ENCODE measurements at places on chromosomes 4 and X.

- no peak for DNase-seq
Observed at GRCh38 chr4:121651597-121651996, 45.2 kb downstream of the ANXA5 start.

GRCh38 chr4:108834835-108835384 lies 72.1 kb upstream of the ETNPPL start:
- DNase-seq = peak; percentile 40

DNA sequence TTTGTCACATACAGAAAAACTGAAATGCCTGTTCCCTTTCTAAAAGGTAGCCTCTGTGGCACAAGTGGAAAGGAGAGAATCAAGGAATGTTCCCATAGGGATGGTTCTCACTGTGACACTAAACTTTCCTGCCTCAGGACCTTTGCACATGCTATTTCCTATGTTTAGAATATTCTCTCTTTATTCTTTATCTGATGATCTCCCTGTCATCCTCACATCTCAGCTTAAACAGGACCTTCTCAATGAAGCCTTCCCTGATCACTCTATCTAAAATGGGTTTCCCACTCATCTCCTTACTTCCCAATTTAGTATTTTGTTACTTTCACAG lies 32.3 kb downstream of the HOPX start:
- DNase-seq = no peak

DNA sequence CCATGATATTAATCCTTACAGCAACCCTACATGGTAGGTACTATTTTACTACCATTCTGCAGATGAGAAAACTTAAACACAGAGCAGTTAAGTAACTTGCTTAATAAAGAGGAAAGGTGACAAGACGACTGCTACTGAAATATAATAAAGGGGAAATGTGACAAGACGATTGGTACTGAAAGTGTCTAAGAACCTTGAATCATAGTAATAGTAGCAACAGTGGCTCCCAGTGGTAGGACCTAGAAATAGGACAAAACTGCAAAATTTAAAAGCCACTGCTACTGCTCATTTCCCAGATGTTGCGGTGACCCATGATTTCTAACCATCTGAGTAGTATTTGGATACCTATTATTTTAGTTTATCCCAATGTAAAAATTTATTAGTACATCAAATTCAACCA lies 89.5 kb downstream of the TASL start:
- no peak for DNase-seq

DNA sequence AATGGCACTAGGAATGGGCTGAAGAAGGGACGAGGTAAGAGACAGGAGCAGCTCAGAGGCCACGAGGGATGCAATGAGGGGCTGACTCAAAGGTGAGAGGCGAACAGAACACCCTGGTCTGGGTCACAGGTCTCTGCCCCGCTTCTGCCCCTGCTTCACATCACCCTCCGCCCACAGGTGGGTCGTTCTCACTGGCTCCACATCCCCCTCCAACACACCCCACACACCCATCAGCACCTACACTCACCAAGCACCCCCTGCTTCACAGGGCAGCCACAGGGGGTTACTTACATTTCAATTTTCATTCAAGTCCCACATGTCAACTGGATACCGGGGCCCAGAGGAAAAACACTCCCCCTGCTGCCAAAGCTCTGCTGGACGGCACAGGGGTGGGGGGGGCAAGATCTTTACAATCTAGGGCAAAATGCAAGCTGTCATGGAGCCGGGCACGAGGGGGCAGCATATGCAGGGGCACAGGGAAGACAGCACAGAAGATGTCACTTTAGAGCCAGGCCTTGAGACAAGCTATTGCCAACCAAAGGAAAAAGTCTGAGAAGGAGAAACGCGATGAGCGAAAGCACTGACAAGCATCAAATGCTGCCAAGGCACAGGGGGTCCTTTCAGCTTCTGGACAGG lies 94.0 kb downstream of the AFAP1 start:
- DNase-seq = no peak

DNA sequence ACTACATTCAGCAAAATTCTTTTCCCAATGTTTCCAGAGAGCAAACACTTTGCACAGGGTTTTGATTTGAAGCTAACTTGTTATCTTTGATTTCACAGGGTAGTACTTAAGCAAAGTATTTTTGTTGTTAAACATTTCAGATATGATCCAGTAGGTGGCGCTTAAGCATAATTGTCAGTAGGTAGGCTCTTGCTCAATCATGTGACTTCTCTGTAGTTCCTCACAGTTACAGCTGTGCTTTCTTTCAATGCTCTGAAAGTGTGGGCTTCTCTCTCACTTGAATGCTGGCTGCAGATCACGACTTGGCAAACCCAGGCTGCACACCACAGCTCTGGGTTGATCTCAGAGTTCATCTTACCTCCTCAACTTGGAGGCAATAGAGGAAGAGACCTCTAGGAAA lies 1016.5 kb downstream of the SH3BGRL start:
- DNase-seq = no peak

- peak; percentile 53 for DNase-seq
Observed at GRCh38 chr4:56828784-56829535, 7.5 kb upstream of the SPINK2 start.

GRCh38 chrX:2451501-2452316 lies 49.1 kb downstream of the DHRSX start:
- peak; percentile 22 for DNase-seq

DNA sequence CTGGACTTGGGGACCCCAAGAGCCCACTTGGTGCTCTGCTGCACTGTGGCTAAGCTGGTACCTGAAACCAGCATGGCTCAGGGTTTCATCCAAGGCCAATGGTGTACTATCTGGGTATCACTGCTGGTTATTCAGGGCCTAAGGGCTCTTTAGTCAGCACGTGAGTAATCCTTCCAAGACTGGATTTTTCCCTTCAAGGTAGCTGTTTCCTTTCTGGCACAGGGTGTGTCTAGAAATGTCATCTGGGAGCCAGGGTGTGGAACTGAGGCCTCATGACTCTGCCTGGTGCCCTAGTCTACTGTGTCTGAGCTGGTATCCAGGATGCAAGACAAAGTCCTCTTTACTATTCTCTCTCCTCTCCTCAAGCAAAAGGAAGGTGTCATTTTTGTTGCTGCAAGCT lies 99.0 kb upstream of the QRFPR start:
- no peak for DNase-seq

DNA sequence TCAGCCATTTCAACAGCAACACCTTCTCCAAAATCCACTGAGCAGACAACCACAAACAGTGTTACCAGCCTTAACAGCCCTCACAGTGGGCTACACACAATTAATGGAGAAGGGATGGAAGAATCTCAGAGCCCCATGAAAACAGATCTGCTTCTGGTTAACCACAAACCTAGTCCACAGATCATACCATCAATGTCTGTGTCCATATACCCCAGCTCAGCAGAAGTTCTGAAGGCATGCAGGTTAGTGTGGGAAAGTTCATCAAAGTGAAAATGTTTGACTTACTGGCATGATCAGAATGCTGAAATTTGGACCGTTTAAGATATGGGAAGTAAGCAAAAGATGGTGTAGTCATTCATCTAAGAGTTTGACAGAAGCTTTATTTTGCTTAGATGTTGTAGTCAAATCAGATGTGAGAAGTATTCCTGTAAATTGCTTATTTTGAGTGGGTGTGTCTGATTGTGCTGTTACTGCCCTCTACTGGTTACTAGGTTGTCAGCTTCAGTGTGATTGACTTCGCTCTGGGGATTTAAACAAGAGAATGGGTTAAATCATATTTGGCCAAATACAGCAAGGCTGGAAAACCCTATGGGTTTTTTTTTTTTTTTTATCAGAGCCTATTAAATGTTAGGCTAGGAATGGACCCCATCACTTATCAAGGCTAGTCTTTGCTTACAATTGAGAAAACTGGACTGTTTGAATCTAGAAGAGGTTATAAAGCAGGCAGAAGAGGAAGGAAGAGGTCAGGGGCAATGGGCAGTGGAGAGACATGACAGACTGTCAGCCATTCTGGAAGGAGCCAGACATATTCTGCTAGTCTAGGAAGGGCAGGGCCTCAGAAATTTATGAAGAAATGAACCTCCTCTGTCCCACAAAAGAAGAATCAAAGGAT lies 130.3 kb downstream of the DIPK2B start:
- DNase-seq = peak; percentile 47

DNA sequence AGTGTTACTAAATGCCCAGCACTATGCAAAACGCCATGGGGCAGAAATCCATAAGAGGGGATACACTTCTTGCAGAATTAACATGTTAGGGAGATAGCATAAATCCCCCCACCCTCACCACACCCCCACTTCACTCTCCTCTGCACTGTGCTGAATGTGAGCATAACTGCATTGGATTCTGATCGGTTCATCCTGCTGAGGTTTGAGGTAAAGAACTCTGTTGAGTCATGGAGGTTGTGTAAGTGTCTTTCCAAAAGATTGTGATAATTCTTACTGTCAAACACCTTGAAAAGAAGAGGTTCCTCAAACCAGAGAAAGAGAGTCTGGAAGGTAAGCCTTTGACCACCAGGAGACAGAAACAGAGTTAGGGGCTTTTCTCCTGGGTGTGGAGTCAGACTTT lies 43.6 kb downstream of the RBM47 start:
- DNase-seq = no peak

Data from astrocyte of the cerebellum (primary cell).